ENCODE measurements at places on chromosomes 3 and 15.

DNA sequence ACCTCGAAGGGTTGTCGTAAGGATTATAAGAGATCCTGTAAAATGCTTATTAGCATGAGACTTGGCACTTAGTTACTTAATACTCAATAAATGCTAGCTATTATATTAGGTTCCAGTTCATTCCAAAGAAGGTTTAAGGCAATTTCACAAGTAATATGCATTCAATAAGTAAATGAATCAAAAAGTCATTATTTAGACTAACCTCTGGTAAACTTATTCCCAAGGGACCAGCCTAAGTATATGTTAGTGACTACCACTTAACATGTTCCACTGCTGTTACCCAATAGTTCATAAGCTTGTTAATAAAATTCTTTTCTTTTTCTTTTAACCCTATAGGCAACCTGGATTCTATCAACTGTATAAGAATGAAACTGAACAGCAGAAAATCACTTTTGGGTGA lies 5.1 kb downstream of the PDCD10 start:
- no peak for DNase-seq

- no peak for DNase-seq
Observed at GRCh38 chr3:187738331-187739093, 6.8 kb downstream of the BCL6 start.

GRCh38 chr3:49173792-49174170 lies 2.4 kb downstream of the KLHDC8B start:
- no peak for DNase-seq

DNA sequence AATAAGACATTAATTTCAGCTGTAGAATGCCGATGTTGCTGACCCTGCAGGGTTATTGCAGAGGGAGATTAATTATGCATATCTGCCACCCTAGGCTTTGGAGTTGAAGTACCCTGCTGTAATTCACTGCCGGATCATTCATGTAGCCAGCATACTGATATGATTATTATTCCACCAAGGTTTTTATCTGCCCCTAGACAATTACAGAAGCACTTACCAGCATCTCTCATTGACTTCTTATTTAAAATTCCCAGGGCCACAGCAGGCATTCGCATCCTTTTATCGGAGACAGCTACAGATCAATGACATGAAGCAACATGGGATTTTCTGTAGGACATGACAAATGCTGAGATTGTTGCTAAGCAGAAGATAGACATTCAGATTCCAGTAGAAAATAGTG lies 31.3 kb downstream of the IL1RAP start:
- DNase-seq, result no peak

DNA sequence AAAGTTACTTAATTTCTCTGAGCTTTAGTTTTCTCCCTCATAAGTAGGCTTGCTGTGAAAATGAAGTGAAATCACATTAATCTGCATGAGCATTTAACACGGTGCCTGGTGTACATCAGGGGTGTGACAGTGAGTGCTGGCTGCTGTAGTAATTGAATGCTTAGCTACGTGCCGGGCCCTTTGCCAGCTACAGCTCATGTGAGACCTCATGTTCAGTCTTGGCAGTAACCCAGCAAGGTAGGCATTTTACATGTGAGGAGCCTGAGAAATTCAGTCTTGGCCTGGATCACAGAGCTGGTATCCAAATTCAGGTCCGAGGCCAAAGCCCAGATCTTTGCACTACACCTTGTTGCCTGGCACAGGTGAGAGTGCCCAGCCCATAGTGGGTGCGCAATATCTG lies 9.1 kb downstream of the GHRL start:
- DNase-seq, result no peak

DNA sequence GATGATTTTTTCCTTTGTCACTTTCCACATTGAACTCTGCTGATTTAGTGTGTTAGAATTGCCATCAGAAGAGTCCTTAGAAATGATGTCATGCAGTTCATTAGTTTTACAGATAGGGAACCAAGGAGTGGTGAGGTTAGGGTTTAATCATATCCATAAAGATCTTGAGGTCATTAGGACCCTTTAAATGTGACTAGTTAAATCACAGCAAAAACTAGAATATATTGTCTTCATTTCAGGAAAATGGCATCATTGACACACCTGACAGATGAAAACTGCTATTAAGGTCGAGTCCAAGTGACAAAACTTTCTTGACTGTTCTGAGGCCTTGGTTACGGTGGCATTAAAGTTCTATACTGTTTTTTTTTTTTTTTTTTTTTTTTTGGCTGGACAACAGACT lies 50.5 kb downstream of the MBNL1 start:
- no peak for DNase-seq

DNA sequence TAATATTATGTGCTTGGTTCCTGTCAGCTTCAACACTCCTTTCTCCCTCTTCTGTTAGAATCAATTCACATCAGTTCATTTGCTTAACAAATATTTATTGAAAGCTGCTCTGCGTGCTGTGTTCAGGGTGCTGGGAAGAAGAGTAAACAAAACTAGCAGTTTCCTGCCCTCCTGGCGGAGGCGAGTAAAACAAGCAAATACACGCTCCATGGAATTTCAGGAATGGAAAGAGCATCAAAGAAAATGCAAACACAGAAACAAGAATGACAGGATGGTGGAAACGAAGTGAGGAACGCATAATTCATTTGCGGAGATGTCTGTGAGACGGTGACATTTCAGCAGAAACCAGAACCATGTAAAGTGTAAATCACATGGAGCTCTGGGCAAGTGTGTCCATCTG lies 49.4 kb upstream of the SPTSSB start:
- DNase-seq, result no peak

- no peak for DNase-seq
Observed at GRCh38 chr15:68500363-68501258, 68.6 kb upstream of the ITGA11 start.

DNA sequence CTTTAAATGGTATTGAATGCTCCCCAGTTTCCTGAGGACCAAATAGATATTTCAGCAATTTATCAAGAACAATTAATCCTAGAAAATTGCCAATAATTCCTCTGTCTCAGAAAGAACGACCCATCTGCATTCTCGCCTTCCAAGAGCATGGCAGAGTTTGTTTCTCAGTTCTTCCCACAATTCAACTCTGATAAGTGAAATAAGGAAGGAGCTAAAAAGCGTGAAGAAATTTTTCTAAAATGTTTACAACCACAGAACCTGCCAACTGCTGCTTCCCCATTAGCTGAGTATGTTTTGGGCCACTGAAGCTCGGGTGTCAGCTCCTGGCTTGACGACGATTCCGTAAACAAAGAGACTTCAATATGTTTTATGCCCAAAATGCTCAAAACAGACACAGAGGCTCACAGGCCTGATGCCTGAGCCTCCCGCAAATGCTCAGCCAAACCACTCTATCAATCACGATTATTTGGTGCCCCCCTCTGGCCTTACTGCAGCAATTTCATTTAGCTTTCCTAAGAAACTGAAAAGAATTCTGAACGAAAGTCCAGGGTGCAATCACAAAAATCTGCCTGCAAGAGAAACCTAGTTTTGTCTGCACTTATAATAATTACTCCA lies 259.2 kb upstream of the CCDC54 start:
- no peak for DNase-seq

GRCh38 chr3:46575577-46576222 lies 9.6 kb upstream of the LRRC2 start:
- DNase-seq, result no peak

GRCh38 chr3:119331661-119332060 lies 37.5 kb downstream of the ARHGAP31 start:
- DNase-seq, result no peak

DNA sequence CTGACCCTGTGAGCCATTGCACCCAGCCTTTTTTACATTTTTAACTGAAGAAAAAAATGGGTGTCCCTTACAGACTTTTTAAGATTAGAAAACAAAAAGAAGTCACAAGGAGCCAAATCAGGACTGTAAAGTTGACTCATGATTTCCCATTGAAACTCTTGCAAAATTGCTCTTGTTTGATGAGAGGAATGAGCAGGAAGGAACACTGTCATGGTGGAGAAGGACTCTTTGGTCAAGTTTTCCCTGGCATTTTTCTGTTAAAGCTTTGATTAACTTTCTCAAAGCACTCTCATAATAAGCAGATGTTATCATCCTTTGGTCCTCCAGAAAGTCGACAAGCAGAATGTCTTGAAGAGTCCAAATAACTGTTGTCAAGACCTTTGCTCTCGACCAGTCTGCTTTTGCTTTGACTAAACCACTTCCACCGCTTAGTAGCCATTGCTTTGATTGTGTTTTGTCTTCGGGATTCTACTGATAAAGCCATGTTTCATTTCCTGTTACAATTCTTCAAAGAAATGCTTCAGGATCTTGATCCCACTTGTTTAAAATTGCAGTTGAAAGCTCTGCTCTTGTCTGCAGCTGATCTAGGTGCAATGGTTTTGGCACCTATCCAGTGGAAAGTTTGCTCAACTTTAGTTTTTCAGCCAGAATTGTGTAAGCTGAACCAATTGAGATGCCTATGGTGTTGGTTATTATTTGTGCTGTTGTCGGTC lies 369.4 kb downstream of the MAGI1 start:
- DNase-seq, result no peak

DNA sequence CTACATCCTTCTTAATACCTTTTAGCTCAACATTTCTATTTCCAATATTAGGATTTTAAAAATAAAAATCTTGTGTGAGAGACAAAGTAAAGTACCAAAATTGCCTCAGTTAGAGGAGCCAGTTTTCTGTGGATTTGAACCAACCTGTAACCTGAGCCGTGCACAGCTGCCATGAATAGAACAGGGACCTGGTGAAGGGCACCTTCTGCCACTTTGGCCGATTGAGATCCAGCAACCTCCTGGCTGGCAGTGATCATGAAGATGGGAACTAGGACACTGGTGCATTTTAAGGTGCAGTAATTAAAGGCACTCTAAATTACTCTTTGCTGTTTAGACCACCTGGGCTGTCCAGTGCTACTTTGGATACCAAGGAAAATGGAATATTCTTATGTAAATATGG lies 34.3 kb upstream of the TRAK1 start:
- DNase-seq, result no peak

GRCh38 chr15:58947179-58947578 lies 13.7 kb upstream of the SLTM start:
- DNase-seq, result no peak

DNA sequence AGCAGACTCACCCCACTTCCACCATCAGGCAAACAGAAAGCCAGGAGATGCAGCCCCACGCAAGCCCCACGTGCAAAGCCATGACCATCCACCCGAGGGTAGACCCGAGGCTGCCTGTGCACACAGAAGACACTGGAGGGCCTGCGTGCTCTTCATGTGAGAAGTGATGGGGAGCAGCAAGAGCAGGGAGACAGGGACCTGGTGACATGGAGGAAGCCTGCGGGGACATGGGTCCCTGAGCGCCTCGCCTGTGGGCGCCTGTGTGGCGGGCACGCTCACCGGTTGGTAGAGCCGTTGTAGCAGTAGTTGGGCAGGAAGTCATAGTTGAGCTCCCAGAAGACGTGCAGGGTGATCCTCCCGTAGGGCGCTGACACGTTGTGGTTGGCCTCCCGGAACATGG lies 65.0 kb downstream of the NIPA2 start:
- no peak for DNase-seq

GRCh38 chr3:111152496-111152895 lies 80.9 kb downstream of the NECTIN3 start:
- no peak for DNase-seq

DNA sequence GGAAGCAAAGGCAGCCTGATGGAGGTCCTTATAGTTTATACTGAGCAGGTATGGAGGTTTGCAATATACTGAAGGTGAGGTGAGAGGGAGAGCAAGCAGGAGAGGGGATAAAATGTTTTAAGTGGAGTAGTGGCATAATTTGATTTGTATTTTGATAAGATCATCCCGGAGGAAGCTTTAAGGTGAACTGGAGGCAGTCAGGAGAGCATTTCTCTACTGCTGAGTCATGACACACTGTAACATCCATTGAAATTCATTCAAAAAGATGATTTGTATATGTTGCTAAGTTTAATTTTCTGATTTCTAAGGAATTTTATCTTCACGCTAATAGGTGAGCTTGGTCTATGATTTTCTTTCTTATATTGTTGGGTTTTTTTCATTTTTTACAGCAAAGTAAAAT lies 81.4 kb downstream of the SERPINI1 start:
- DNase-seq, result no peak

GRCh38 chr3:178203165-178203564 lies 333.1 kb upstream of the KCNMB2 start:
- DNase-seq, result no peak

- DNase-seq, result no peak
Observed at GRCh38 chr3:114624571-114625181, 330.8 kb downstream of the TIGIT start.

- no peak for DNase-seq
Observed at GRCh38 chr3:39372833-39373232, 10.3 kb upstream of the SLC25A38 start.

GRCh38 chr3:184659797-184660301 lies 52.0 kb downstream of the MAGEF1 start:
- DNase-seq, result no peak

DNA sequence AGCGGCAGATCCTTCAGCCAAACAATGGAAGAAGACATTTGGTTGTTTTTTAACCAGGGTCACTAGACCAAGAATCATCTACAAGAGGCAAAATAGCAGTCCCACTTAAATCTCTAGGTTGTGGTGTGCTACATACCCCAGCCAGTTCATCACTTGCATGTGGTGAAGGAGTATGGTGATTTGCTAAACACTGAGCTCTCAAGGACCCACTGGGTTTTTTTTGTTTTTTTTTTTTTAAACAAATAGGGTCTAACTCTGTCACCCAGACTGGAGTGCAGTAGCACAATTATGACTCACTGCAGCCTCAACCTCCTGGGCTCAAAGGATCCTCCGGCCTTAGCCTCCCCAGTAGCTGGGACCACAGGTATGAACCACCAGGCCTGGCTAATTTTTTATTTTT lies 508.0 kb downstream of the FOXP1 start:
- no peak for DNase-seq

DNA sequence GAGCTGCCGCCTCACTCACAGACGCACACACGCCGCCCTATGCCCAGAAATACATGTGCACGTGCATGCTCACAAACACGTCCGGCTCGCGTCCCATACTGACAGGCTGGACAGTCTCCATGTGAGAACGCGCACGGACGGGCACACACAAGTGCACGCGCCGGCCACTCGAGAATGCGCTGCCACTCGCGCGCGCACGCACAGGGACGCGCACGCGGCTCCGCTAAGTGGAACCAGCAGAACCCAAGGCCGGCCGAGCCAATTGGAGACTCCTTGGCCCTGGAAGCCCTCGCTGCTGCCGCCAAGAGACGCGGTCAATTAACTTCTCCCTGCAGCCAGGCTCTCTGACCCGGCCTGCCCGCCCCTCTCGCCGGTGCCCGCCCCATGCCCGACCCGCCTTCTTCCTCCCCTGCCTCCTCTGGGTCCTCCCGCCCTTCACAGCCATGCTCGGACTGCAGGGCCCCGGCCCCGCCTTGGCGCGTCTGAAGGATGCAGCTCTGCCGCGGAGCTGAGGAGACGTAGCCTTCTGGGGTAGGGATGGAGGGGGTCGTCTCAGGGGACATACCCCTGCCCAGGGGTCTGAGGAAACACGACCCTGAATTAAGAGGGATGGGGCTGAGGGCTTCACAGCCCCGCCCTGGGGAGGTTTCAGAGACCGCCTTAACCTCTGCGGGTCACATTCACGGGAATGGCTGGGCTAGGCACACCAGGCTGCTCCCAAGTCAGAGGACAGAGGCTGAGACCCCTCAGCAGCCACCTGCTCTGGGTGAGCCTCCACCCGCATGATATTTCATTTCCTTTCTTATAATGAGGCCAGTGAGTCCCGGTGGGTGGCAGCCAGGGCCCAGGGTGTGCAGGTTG lies 15.0 kb downstream of the PTH1R start:
- DNase-seq, result no peak

GRCh38 chr3:121895121-121895520 lies 920 bp downstream of the SLC15A2 start:
- no peak for DNase-seq
